ENCODE measurements at places on chromosomes 5 and 9. TPM values are rescaled to one million over a fixed set of nuclear protein-coding genes. Genes with fewer than 3 reads are reported as not detected.

The GARNL3 gene
- total RNA-seq: 3.4 TPM

The C6 gene
- total RNA-seq: not detected

The NELFB gene
- total RNA-seq: 41.4 TPM

The LCN6 gene
- not detected for total RNA-seq

The FSD1L gene
- total RNA-seq: 2.4 TPM

The CCNJL gene
- total RNA-seq: not detected

Data from activated CD4-positive, alpha-beta T cell treated with anti-CD3 and anti-CD28 coated beads for 36 hours (primary cell).